GM23338 (cell line): ENCODE measurements at places on chromosomes 6 and 20. TPM values are rescaled to one million over a fixed set of nuclear protein-coding genes. Genes with fewer than 3 reads are reported as not detected.

DNA sequence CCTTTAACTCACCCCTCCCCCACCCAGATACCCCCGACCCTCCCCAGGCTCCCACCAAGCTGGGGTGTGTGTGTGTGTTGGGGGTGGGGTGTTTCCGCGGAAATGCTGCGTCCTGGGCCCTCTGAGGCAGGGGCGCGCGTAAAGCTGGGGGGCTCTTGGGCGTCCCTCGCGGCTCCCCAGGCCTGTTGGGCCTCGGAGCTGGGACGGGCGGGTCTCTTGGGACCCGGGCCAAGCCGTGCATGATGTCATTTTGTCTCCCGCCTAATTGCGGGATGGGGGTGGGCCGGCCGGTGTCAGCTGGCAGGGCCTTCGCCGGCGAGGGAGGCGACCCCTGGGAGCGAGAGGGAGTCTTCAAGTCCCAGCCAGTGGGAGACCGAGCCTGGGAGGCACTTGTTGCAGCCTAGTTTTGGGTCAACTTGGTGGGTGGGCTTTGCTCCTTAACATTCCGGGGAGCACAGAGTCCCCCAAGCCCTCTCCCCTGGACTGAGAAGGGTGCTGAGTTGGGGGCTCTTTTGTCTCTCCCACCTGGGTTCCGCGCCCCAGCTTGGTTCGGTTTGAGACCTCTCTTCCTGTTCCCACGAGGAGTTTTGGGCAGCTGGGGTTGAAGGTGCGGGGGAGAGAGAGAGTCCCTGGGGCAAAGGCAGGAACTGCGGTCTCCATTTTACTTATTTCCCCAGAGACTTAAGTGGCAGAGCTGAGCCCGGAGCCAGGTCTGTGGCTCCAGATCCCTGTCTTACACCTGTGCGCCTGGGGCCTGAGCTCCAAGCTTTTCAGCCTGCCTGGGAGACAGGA lies 623 bp downstream of the MYBL2 start:
- DNase-seq = peak; percentile 81

- DNase-seq = no peak
Measured at GRCh38 chr6:69601132-69601531, 195.7 kb downstream of the LMBRD1 start.

DNA sequence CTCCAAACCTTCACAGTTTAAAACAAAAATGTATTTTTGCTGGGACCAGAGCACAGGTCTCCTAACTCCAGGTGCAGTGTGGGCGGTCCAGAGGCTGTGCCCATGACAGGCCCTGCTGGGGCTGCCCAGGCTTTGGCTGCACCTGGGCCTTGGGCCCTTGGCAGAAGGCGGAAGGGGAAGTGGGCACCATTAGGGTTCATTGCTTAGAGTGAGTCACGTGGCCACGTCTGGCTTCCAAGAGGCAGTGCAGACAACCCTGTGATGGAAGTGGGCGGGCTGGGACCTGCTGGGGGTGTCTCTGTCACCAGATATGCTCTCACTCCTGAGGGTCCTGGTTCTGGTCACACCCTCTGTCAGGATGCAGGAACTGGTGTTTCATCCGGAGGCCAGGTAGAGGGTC lies 302.2 kb downstream of the QKI start:
- no peak for DNase-seq

KIF25 gene
- 0.69 and 1.5 TPM in 2 replicates for total RNA-seq

OPN5 gene
- not detected in 2 replicates for total RNA-seq

RALGAPA2 gene
- 35.3 and 43.4 TPM in 2 replicates for total RNA-seq

GRCh38 chr6:24524805-24525204 lies 30.0 kb downstream of the ALDH5A1 start:
- DNase-seq = peak; percentile 83

DLK2 gene
- 0.16 and 0.21 TPM in 2 replicates for total RNA-seq

- peak; percentile 62 for DNase-seq
Measured at GRCh38 chr6:29552512-29553051, 7.0 kb downstream of the UBD start.

SLC4A11 gene
- total RNA-seq = 12.1 and 17.1 TPM in 2 replicates

PDYN gene
- 0.24 and 0.47 TPM in 2 replicates for total RNA-seq

MATN4 gene
- 4.2 and 5.1 TPM in 2 replicates for total RNA-seq

DNA sequence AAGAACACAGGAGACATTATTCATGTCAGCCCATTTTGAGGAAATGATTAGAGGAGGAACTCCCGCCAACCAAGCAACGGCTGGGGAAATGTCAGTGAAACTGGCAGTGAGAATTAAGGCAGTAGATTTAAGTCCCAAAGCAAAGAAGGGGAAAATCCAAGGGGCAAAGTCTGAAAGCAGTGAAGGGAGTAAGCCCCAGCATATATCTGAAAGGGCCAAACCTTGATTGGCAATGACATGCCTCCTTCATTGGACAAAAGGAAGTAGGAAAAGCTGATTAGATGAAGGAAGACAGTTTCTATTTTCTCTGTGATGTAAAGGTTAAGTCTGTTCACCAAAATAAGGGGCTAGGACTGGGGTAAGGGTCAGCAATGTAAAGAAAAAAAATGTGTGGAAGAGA lies 190.3 kb downstream of the RNF144B start:
- DNase-seq = no peak

- peak; percentile 70 for DNase-seq
Measured at GRCh38 chr6:27777614-27778355, 134.4 kb downstream of the OR2B2 start.

DNA sequence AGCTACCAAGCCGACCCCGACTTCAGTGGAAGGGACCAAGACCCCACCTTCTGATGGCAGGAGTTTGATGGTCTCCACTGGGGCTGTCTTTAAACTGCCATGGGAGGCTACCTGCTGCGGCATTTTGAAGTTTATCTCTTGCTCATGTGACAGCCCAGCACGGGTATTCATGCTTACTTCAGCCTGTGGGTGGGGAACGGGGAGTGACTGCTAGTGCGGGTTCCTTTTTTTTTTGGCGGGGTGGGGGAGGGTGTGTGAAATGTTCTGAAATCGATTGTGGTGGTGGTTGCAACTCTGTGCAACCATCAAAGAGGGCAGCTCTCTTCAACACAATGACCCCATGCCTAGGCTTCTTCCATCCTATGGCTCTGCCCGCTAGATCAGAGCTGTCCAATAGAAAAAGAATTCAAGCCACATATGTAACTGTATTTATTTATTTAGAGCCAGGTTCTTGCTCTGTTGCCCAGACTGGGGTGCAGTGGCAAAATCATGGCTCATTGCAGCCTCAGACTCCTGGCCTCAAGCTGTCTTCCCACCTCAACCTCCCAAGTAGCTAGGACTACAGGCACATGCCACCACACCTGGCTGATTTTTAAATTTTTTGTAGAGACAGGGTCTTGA lies 53.7 kb downstream of the PPP1R16B start:
- DNase-seq = no peak

GRCh38 chr6:128918886-128919285 lies 35.9 kb downstream of the LAMA2 start:
- no peak for DNase-seq

GRCh38 chr6:82410151-82410648 lies 46.6 kb downstream of the TPBG start:
- DNase-seq = no peak

DNA sequence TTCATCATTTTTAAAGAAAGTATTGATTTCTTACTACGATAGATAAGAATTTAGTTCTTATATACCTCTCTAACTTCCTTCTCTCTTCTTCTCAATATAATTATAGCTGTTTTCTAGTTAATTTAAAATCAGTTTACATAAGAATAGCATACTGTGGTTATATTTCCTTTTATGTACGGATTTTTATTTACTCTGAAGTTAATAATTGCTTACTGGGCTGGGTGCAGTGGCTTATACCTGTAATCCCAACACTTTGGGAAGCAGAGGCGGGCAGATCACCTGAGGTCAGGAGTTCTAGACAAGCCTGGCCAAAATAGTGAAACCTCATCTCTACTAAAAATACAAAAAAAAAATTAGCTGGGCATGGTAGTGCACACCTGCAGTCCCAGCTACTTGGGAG lies 9.7 kb downstream of the ACSS2 start:
- no peak for DNase-seq

HLA-DOB gene
- total RNA-seq = 0.23 TPM in 1 of 2 replicates, not detected in the other

GRCh38 chr20:40880729-40881109 lies 147.9 kb upstream of the TOP1 start:
- no peak for DNase-seq

DNA sequence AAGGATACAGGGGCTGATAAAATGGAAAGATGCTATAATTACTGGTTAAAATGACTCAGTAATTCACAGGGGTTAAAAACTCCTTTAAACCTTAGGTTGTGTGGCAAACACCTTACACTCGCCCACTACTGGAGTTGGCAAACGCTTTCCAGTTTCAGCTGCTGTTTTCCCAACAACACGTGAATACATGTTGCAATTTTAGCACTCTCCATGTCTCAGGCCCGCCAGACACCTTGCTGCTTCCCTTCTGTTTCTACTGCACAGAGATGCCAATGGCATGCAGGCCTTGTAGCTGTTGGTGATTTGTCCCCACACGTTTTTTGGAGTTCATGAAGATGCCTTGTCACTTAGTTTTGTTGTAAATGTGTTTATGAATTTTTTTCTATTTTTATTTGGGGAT lies 5.3 kb upstream of the TTPAL start:
- no peak for DNase-seq

RBM12 gene
- 81.3 and 82.2 TPM in 2 replicates for total RNA-seq

- DNase-seq = no peak
Measured at GRCh38 chr20:33481431-33481941, 8.4 kb upstream of the CBFA2T2 start.

DNA sequence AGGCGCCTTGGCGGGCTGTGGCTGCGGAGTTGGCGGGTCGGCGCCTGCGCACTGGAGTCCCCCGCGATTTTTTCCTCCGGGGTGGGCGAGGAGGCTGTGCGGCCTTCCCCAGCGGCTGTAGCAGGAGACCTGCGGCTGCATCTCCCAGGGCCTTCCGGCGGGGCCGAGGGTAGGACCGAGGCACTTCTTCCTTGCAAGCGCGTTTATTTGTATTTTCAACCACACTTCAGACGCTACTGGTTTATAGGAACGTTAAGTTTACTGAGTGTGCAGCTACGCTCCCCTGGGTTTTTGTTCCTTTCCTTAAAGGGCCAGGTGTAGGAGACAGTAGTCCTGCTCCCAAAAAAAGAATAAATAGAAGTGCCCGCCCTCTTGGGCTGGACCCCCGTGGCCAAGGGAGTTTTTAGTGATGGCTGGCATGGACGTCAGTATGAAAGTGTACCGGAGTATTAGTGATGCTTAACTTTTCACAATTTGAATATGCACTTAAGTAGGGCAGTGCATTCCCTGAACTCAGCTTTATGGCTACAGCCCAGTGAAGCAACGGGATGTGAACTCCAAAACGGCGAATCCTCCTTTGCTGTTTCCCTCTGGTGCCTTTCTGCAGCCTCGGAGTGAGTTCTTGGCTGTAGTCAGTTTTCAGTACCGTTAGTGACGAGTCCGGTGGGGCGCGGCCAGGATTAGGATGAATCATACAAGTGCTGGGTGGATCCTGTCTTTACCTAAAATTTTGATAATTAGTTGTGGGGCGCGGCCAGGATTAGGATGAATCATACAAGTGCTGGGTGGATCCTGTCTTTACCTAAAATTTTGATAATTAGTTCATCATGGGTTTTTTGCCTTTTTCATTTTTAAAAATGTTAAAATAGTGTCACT lies 1.0 kb upstream of the FBXO5 start:
- DNase-seq = peak; percentile 42

HLA-DRA gene
- 4.4 and 6.9 TPM in 2 replicates for total RNA-seq

- no peak for DNase-seq
Measured at GRCh38 chr6:118502169-118502568, 45.9 kb upstream of the PLN start.

GLP1R gene
- total RNA-seq = 3.6 and 3.7 TPM in 2 replicates

- DNase-seq = no peak
Measured at GRCh38 chr20:59152559-59153354, 10.9 kb upstream of the ZNF831 start.

SLC24A3 gene
- 2.5 and 3.0 TPM in 2 replicates for total RNA-seq

DNA sequence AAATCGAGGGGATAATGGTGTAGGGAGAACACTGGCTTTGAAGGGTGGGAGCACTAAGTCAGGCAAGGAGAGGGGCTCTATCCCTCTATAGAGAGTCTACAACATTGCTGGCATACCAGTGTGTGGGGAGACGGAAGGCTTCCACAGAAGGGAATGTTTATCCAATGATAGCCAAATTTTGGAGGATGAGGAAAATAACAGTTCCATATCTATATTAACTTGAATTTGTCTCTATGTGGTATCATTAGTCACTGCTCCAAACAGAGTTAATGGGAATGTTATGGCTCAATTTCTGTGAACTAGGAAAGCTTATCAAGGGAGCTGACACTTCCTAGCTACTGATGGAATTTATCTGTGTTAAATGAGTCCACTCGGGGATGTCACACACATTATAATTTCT lies 208.9 kb upstream of the PHACTR1 start:
- DNase-seq = peak; percentile 14

TGM3 gene
- total RNA-seq = 0.08 TPM in 1 of 2 replicates, not detected in the other

DEFB124 gene
- 0.52 TPM in 1 of 2 replicates, not detected in the other for total RNA-seq

DNA sequence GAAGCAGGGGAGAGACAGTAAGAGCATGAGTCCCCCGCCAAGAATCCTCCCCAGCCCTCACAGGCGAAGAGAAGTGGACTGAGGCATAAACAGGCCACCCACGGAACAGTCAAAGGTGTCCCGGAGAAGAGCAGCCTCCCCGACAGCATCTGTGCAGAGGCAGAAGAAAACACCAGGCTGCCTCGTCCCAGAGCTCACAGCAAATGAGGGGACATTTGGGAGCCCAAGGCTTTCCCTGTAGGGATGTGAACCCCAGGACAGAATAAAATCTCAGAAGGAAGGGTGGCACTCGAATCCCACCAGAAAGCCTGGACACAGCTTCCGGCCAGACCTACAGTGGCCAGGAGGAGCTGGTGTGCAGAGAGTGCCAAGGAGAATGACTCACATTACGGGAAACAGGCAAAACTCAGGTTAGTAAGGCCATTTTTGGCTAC lies 90.4 kb downstream of the DLL1 start:
- no peak for DNase-seq

CLDN20 gene
- total RNA-seq = not detected in 2 replicates

TFAP2A gene
- total RNA-seq = not detected in 2 replicates

- no peak for DNase-seq
Measured at GRCh38 chr6:87102151-87102621, 7.3 kb upstream of the CGA start.

- no peak for DNase-seq
Measured at GRCh38 chr6:158383057-158383456, 70.8 kb downstream of the TULP4 start.

CFAP206 gene
- total RNA-seq = not detected in 2 replicates

- no peak for DNase-seq
Measured at GRCh38 chr20:63794614-63795013, 36.5 kb downstream of the ZBTB46 start.

- DNase-seq = no peak
Measured at GRCh38 chr20:63023071-63023935, 16.5 kb upstream of the BHLHE23 start.

FOXF2 gene
- total RNA-seq = not detected in 2 replicates

GRCh38 chr6:37321516-37322415 lies 32.0 kb upstream of the RNF8 start:
- DNase-seq = no peak

CTCFL gene
- total RNA-seq = 1.4 and 2.1 TPM in 2 replicates

HLA-DRB1 gene
- total RNA-seq = 0.38 and 0.74 TPM in 2 replicates

DNA sequence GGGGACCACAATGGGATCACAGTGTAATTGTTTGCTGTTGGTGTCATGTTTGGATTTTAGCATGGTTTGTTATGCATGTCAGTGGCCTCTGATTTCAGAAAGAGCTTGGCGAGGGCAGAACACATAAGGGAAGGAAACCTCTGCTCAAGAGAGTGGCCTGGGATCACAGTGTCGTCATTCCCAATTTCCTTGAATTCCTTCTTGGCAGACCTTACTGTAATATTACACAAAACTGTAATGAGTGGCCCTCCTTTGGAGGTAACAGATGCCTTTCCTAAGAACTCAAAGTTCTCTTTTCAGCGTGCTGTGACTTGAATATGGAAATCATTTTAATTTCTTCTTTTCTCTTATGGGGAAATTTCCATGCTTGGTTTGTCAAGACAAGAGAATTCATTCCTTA lies 46.9 kb downstream of the JAG1 start:
- DNase-seq = no peak

PROCR gene
- 32.9 and 45.2 TPM in 2 replicates for total RNA-seq

GRCh38 chr6:56746767-56747504 lies 104.2 kb upstream of the DST start:
- DNase-seq = peak; percentile 50
